CD4-positive, alpha-beta T cell treated with Interleukin-6 at 100 ng/mL for 8 hours (primary cell): ENCODE measurements at places on chromosomes 5 and 9.

- no peak for DNase-seq
Measured at GRCh38 chr5:150129813-150130492, 25.7 kb downstream of the PDGFRB start.

DNA sequence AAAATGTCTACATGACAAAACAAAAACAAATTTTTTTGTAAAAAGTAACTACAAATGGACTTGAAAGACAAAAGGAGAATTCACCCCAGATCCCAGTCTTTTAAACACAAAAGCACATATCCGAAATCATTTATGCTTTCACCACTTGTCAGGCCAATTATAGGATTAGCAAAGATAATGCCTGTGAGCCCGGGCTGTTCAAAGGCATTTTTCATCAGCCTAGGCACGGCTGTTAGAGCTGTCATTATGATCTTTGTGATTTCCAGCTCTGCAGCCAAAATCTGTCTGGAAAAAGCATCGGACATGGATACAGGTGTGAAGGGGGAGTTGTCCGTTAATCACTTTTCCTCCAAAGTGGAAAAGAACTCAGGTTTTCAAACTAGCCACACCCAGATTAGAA, 23.6 kb upstream of the RAB14 start:
- no peak for DNase-seq

DNA sequence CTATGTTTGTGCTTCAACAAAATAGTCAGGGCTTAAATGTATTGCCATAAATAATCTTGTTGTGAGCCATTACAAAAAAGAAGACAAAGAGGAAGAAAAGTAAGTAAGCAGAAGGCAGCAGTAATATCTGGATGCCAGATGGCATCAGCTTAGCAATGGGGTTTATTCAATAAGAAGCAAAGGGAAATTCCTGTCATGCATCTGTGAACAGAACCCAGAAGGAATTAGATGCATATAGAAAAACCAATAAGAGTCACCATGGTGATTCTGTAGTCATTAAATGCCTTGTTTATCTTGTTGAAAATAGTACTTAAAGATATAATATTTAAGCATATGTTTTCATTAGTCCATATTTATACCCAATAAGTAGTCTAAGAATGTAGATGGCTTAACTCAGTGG, 216.0 kb downstream of the ADAMTSL1 start:
- DNase-seq = no peak

DNA sequence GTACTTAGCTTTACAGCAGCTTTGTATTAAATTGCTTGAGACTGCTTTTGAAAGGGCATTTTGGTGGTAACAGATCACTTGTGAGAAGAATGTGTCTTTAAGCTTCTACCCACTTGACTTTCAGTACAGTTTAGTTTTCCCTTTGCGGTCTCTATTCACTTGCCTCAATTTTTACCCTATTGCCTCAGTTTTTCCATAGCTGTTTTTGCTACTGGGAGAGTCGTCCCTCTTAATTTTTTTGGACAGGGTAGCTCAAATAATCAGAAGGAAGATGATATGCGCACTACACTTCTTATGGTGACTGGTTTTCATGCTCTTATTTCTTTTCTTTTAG, 18.8 kb downstream of the UGCG start:
- DNase-seq = no peak

DNA sequence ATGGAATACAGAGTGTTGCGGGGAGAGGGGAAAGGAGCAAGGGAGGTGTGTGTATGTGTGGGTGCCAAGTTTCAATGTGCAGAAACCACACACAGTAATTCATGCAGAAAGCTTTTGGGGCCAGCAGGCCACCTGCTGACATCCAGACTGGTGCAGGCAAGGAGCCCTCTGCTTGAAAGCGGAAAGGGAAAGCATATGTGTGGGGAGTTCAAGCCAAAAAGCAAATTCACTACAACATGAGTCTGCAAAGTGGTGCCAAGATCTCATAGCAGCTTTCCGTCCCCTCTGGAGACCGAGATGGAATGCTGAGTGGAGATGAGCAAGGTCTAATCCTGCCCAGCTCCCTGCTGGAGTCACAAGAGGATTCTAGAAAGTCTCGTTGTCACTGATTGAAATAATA, 159.7 kb upstream of the VLDLR start:
- DNase-seq = no peak

DNA sequence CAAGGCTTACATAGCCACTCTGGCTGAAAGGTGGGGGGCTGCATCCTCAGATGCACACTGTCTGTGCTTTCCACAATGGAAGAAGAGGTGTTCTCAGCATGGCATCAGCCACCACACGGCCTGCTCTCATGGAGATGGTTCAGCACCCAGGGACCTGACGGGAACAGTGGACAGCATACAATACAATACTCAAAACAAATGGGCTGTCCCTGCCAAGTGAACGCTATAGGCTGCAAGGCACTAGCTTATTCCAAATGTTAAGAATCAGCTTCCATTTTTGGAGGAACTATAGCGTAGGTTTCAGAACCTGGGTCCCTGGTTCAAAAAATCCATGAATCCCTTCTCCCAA, 77.2 kb downstream of the ZNF608 start:
- no peak for DNase-seq

DNA sequence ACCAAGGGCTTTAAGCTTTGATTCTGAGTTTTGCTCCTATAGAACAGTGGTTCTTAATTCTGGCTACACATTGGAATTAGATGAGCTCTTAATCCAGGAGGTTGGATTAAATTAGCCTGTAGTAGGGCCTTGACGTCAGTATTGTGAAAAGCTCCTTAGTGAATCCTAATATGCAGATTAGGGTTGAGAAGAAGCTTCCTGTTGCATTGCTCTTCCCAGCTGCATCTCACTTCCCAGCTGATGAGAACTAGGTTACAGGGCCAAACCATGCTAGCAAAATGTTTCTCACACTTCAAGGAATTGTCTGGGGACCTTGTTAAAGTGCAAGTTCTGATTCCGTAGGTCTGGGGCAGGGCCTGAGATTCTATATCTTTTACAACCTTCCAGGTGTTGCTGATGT, 300.0 kb downstream of the ZSWIM6 start:
- DNase-seq = no peak

DNA sequence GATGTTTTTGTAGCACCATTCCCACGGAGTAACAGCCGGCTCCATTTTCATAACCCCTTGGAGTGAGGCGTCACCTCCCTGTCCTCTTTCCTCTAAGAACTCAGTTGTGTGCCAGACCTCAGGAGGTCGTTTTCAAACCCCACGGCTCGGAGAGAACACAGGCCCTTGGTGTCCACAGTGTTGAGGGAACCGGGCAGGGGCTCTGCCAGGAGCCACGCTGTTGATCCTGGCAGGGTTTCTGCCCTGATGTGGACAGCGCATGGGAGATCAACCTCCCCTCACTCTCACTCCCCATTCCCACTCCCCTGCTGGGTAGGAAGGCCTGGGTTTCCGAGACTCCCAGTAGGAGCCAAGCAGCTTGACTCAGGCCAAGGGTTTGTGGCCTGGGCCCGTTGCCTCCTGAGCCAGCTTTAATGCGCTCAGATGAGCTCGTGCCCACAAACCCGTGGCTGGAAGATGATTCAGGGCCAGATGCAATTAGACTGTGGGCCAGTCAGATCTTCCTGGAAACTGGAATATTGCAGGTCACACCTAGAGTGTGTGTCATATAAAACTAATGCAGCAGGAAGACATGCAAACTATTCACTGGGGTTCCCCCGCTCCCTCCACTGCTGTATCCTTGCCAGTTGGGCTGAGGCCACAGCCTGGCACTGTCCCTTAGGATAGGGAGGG, 133.4 kb downstream of the SLC12A2 start:
- DNase-seq = no peak

DNA sequence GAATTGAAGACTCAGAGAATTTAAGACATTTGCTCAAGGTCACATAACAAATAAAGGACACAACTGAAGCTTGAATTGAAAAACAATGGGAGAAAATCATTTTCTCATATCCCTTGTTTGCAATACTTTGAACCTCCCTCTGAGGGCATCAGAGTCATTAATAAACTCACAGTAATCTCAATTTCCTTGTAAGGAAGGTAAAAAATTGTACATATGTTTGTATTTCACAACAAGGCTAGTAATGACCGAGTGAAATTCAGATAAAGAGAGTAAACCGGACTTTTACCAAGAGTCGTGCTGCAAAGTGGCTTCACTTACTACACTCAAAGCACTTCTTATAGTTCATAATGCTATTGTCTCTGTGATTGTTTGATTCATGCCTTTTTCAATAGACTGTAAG, 665.0 kb downstream of the NR2F1-AS1 start:
- no peak for DNase-seq

DNA sequence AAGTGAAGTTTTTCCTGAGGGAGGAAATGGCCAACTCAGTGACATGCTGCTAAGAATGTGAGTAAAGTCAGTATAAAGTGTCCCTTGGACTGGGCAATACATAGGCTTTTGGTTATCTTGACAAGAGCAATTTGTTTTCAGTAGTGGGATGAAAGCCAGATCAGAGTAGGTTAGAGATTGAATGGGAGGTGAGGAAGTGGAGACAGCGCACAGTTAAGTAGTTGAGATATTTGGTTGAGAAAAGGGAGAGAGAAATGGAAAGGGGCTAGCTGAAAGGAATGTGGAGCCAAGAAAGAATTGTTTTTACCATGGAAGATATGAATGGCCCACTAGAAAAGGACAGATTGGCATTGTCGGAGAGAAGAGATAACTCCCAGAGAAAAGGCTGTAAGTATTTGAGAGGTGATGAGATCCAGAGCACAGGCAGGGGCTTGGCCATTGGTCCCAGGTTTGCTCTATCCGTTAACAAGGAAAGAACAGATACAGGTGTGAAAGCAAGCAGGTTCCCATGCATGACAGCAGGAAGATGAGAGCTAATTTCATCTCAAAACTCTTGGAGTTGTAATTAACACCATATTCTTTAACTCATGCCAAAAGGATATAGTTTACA, 392.0 kb downstream of the NR2F1-AS1 start:
- no peak for DNase-seq

DNA sequence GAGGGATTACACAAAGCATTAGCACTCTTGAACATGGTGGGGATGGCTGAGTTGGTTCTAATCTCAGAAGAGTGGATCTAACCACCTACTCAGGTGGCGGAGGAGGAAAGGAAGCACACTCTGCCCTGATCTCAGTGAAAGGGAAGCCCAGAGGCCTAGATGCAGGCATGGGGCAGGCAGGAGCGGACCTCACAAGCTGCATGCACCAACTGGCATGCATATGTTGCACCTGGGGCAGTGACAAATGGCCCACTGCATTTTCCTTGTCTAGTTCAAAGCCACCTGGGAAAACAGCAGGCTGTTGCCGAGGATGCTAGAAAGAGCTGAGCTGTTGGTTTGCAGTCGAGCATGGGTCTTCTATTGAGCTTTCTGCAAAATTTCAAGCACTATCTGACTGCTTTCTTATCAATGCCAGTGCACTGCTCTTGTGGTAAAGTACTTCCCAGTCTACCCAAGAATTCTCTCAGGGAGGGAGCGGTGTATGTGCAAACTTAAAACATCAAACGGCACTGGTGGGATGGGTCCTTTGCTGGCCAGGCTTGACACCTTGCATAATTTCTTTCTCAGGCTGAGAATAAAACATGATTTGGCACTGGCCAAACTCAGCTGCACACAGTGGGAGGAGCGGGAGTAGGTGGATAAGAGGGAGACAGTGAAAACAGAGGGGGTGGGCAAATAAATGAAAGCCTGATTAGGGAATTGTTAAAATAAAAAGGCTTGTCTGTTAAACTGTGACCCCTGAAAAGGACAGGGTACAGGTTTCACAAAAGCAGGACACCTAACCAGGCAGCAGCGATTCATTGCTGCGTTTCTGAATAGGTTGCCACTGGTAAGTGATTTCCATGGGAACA, 108.9 kb downstream of the MARCHF3 start:
- DNase-seq = no peak

DNA sequence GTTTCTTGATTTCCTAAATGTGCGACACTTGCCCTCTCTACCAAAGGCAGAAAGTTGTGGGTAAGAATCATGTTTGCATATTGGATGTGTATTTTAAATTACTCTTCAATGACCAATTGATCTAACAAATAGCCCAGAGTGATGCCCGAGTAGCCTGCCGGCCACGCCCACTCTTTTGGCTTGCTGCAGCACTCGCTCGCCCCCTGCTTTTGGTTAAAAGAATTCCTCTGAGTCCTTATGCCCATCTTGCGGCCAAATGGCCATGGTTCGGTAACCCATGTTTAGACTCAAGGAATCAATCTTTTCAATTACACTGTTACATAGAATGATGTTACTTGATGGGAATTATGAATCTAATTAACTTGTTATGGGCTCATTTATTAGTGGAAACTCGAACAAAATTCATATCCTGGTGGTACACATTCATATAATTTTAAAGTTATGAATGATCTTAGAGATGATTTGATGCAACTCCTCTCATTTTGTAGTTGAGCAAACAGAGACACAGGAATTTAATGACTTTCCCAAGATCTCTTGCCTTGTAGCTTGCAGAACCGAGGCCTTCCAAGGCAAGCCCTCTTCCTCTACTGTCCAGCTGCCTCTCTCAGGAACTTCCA, 36.5 kb downstream of the PPIC start:
- DNase-seq = no peak

DNA sequence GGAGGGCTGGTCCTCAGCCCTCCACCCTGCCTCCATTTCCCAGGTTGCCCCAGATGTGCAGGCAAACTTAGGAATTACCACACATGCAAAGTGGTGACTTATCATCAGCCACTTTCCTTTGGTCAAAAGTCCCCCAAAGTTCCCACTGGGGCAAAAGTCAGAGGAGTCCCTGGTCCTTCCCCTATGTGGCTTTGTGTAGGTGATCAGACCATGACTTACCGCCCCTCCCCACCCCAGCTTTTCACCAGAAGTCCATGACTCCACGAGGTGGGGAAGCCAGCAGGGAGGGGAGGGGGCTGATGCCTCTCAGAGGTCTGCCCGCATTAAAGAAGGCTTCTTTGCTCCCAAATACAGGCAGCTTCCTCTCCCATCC, 5.8 kb downstream of the TRAF1 start:
- no peak for DNase-seq

- DNase-seq = no peak
Measured at GRCh38 chr9:137136261-137136880, 2.6 kb upstream of the GRIN1 start.

DNA sequence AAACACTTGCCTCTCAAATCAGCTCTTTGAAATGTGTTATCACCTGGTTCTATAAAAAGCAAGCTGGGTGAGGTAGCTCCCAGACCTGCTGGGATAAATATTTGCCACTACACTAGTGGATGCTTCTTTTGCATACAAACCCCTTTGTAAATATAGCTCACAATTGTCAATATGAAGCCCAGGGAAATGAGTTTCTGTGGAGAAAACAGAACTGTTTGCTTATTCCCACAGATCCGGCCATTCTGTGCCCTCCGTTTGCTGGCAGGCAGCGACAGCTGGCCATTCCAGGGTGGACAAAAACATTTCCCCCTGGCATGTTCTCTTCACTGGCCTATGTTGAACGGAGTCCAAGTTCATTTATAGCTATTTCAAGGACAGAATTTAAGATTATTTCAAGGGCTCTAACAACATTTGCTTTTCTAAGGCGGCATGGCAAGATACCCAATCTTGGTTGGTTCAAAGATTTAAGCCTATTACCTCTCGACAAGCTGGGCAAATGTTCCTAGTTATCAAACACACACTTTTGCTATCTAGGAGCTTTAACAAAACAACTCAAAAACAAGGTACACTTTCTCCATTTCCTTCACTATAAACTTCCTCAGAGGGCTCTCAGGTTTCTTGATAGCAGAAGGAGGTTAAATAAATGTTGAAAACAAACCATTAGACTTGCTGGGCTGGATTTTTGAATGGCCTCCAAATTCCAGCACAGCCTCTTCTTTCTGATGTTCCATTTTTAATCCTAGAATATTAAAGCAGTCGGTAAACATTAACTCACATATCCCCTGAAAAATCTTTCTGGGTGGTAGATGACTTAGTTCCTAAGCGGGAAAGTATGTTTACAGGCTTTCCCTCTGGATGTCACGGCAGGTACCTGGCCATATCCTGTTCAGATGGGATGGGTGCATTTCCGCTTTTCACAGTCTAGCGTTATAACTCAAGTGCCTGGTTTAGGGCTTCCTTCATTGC, 332.3 kb downstream of the PLK2 start:
- no peak for DNase-seq
